ENCODE measurements at places on chromosomes 4 and X.

DNA sequence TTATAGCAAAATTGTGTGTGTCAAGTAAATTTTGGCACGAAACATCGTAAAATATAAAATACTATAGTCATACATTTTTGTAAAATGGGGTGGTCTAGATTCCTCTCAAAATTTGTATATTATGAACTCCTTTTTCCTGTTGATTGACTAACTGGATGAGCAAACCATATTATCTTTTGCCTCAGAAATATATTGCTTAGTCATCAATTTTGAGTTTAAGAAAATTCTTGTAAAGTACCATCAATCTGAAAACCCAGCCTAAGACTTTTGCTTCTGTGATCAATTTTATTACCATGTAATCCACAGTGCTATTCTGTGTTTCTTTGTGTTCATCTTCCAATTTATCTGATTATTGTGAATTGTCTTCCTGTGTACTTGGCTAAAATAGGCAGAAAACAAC is 98.0 kb upstream of the PCDH18 start:
- no peak for DNase-seq

- DNase-seq = peak; percentile 19
Measured at GRCh38 chr4:122827258-122827878, 737 bp downstream of the FGF2 start.

DNA sequence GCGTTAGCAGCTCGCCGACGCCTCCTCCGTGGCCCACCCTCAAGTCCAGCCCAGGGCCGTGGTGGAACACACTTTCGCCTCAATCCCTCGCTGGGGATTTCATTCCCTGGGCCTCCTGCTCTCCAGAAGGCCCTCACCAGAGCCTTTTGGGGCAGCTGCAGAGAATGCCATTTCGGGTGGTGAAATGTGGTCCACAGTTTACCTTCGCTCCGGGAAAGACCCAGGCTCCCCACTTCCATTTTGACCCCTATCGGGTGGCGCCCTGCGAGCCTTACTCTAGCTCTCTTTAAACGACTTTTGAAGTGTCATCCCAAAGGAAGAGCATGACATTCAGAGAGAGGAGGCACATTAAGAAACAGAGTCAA is 496 bp downstream of the SH2D1A start:
- no peak for DNase-seq

DNA sequence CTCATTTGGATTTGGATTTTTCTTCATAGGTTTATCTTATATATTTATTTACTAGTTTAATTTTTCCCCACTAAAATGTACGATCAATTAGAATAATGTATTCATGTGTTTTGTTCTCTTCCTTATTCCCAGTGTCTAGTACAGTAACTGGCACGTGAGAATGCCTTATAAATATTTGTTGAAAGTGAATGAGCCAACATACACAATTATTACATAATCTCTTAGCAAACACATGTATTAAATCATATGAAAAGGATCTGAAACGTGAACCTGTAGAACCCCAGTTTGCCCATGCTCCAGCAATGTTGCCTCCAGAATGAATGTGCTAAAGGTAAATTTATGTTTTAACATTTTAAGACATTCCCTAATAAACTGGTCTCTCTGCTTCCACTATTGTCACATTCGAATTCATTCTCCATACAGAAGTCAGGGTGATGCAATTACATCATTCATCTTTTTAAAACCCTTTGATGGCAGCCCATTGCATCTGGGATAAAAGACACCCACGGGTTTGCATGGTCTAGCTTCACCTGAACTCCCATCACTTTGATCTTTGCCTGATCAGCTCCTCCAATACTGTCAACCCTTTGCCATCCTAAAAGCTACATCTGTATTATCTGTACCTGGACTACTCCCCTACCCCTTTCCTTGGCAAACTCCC is 30.7 kb upstream of the AREG start:
- no peak for DNase-seq

DNA sequence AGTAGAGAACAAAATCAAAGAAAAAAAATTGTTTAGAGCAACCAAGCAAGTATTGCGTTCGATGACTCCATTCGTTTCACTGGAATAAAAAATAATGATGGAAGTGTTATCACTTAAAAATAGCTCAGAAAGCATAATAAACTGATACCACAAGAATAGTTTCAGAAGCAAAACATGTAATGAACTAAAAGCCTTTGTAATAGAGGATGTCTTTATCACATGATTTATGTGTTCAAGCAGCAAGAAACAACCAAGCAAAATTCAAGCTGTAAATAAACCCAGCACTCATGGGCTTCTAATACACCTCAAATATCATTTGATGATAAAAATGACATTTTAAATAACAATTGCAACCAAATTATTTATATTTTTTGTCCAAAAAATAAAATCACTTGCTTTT is 192.2 kb downstream of the NDST4 start:
- DNase-seq = no peak
